Activated gamma-delta T cell treated with Interleukin-2 at 50 U/mL for 16 hours (primary cell): ENCODE measurements at places on chromosomes 3 and 15.

GRCh38 chr3:61727435-61727834, 166.1 kb downstream of the PTPRG start:
- no peak for DNase-seq

DNA sequence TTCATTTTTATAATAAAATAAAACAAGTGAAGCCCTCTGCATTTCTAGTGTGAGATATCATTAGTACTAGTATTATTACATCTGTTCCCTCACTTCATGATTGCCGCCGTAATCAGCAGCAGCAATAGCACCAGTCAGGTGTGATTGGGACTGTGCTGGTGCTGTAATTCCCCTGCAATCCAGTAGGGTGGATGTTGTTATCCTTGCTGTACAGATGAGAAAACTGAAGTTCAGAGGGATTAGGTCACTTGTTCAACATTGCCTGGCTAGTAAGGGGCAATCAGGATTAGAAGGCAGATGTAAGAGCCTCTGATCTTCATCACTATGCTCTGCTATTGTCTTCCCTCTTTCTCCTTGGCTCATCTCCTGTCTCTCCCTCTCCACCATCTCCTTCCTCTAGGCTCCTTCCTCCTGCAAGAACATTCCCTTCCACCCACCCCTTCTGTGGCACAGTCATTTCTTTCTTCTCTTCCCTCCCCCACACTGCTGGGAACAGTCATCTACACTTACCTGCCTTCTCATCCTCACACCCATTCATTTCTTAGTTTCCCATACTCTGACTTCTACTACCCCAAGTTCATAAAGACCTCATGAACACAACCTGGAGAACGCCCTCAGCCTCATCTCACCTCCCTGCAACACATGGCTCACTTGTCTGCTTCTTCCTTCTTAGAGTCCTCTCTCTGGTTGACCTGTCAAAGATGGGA, 29.7 kb downstream of the CRYGS start:
- no peak for DNase-seq

GRCh38 chr3:53109891-53110771, 20.1 kb downstream of the RFT1 start:
- DNase-seq = no peak

DNA sequence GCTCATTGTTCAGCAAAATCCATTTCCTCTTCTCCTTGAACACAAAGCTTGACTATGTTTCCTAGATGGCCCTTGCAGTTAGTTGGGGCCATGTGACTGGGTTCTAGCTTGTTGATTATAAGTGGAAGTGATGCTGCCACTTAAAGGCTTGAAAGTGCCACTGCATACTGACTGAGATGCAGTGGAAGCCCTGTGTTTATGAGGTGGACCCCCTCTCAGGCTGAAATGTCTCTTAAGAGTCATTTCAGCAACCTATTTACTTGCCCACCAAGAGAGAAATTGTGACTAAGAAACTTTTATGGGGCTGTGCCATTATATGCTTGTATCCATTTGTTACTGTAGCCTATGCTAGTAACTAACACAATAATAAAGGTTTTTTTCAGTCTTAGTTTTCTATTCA, 8.4 kb upstream of the ANP32A start:
- DNase-seq = no peak

DNA sequence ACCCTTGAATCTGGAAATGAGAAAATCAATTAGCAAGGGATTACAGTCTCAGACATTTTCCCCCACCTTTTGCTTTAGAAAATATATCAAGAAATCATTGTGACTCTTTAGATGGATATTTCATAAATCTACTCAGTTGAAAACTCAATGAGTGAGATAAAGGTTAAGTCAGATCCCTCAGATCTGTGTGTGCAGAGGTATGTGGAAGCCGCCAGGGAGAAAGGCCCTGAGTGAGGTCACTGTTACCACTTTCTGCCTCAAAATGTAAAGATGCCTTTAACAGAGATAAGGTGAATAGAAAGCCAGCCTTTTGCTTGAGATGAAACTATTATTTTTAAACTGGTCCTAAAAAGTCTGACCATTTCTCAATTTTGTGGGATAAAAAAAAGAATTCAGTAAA, 225.6 kb upstream of the HES1 start:
- DNase-seq = no peak

DNA sequence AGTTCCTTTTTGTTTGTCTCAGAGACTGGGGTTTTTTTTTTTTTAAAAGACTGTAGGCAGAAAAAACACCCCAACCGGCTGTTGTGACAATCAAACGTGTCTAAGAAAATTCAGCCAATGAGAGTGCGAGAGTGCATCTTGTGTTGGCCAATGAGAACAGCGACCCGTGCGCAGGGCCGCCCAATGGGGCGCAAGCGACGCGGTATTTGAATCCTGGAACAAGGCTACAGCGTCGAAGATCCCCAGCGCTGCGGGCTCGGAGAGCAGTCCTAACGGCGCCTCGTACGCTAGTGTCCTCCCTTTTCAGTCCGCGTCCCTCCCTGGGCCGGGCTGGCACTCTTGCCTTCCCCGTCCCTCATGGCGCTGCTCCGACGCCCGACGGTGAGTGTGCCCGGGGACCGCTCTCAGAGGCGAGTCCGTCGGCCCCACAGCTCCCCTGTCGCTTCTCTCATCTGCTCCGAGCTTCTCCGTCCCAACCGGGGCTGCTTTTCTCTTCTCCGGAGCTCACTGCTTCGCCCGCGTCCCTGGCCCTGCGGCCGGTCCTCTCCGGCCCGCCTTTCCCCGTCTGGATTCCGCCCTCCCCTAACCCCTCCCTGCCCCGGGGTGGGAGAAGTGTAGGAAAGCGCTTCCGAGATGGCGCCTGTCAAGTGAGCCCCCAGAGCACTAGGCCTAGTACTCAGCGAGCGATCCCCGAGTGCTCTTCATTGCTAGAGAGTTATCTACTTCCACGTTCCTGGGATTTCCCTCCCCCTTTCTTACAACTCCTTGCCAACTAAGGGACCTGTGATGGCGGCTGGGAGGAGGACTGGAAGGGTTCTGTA, at the start of gene CCNB2:
Gene CCNB2 (plus strand): TSS at position 235 of the 821 bp plus-strand sequence. CDS start 123 bp downstream, at position 358.
- DNase-seq = peak; percentile 78

DNA sequence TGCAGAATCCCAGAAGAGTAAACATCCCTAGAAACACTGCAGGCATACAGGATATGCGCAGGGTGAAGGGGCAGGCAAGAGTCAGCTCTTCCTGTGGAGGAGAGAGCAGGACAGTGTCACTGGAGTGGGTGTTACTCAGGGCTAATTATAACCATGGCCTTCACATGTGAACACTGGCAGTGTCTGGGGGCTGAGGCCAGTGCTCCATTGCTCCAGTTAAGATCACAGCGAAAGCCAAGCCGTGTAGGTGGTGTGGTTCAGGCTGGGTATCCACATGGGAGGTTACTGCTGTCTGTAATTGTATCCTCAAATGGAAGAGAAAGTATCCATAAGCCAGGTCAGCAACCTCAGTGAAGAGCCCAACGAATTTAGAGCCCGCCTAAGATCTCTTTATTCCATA, 84.6 kb downstream of the MESD start:
- DNase-seq = no peak

- DNase-seq = no peak
These were observed 1.9 kb downstream of the TKT start for GRCh38 chr3:53253707-53254508.

DNA sequence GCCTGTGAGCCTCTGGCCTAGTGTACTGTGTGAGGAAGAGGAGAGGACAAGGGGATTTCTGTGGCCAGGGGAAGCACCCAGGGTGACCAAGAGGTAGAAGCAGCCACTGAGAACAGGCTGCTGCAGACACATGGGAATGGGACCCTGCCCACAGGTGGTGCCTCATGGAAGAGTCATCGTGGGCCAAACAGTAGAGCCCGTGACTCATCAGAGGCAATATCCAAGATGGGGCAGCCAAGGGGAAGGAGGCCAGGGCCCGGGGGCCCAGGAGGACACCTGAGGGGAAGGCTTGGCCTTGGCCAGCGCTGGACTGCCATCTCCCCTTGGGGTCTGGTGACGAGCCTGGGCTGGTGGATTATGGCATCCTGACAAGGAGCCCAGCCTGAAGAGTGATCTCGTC, 275.0 kb upstream of the LYSMD4 start:
- DNase-seq = no peak

- DNase-seq = no peak
These were observed 16.6 kb upstream of the AEN start for GRCh38 chr15:88604381-88605188.

DNA sequence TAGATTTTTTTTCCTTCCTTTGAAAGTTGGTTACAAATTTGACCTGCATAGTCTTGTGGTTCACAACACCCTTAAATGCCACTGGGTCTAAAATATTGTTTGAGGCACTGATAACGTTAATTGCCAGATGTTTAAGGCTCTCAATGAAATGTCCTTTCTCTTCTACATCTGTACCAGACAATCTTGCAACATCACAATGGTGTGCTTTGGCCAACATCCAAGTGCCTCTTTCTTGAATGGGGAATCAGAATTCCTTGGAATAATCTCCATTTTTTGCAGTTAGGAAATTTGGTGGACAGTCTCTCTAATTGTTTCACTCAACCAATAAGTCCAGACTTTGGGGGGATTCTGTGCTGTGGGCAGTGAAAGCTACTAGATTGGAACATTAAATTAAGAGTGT, 26.0 kb upstream of the PEX5L start:
- no peak for DNase-seq

- DNase-seq = no peak
These were observed 237.8 kb upstream of the UBE2E1 start for GRCh38 chr3:23567917-23568316.

DNA sequence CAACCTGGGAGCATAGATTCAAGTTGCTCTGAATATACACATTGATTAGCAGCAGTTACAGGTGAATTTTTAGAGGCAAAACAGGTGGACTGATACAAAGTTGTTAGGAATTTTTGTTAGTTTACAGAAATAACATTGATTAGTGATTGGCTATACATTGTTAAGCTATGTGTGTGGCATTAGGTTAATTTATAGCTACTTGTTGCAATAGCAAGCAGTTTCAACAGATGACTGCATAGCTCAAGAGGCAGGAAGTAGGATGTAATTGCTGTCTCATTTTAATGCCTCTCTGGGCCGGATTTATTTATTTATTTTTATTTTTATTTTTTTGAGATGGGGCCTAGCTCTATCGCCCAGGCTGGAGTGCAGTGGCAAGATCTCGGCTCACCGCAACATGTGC, 99.7 kb downstream of the TCF12 start:
- no peak for DNase-seq

DNA sequence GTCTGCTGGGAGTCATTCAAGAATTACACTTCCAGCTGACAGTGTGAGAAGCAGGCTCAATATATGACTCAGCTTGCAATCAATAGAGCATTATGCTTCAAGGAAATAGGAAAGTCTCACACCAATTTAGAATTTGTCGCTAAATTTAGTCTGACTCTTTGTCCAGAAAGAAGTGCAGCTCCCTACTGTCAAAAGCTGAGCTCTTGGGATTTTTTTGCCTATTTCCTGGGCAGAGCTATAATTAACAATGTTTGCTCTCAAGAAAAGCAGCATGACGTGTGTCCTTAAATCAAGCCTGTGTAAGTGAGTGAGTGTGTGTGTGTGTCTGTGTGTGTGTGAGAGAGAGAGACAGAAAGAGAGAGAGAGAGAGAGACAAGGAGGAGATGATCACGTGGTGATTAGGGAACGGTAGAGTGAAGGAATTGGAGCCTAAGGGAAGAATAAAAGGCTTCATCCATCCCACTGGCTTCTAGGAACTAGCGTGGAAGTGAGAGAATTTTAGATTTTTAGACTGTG, 16.4 kb upstream of the SLC35G2 start:
- DNase-seq = no peak
